Anterior cingulate cortex (tissue), 58 donors: ENCODE measurements at places on chromosomes 2 and 18.

GRCh38 chr2:130795431-130795830 is 40.1 kb downstream of the AMER3 start:
- no peak for DNase-seq

- no peak for DNase-seq
These were observed 122.1 kb downstream of the TMEM17 start for GRCh38 chr2:62383846-62384245.

DNA sequence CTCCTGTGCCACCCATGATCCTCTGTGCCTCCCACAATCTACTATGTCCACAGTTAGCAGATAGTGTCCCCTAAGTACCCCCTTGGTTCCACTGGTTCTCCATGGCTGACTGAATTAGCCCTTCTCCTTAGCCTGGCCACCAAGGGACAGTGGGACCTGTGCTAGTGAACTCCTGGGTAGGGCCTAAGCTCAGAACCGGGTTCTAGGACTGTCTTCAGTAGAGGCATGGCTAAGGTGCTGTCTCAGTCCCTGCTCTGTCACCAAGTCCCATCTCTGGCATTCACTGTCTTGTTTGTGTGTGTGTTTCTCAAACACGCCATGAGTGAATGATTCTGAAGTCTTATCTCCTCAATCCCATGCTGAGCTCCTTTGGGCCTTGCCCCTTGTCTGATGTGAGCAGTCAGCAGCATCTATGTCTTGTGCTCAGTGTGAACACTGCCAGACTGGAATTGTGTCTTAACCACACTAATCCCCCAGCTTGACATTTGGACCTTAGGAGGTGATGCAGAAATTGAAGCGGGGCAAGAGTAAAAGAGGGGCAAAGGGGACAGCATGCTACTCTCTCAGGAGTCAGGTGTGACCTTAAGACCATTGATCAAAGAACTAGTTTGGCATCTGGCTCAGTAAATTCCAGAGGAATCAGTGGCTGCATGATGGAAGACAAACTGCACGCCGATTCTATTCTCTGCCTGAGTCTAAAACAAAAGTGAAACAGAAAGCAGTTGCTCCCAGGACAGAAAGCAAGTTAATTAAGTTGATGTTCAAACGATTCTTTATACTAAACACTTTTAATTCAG is 190.5 kb downstream of the ALPK2 start:
- DNase-seq: no peak

- no peak for DNase-seq
These were observed 9.9 kb downstream of the ALPP start for GRCh38 chr2:232388324-232388891.
